Activated CD8-positive, alpha-beta memory T cell treated with anti-CD3 and anti-CD28 coated beads for 24 hours (primary cell): ENCODE measurements at places on chromosomes 6 and 20.
A peak's percentile ranks its signal among the peaks of the same experiment; 100 is the strongest.

GRCh38 chr20:31527266-31527665 is 13.0 kb downstream of the HM13 start:
- no peak for DNase-seq

DNA sequence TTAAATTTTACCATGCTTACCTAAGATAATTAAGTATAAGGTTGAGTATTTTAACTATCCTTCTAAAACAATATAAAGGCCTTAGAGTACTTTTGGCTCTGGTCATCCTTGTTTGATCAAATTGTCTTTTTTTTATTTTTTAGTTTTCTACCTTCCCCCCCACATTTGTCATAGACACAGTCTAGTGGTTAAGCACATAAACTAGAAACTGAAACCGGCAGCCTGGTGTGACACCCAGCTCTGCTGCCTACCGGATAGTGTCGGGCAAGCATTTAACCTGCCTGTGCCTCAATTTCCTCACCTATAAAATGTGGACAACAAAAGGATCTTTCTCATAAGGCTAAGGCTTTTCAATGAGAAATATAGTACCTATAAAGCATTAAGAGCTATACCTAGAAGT is 21.6 kb upstream of the TULP4 start:
- DNase-seq = peak; percentile 63

- DNase-seq = no peak
Observed at GRCh38 chr6:52475307-52475706, 55.2 kb downstream of the EFHC1 start.

DNA sequence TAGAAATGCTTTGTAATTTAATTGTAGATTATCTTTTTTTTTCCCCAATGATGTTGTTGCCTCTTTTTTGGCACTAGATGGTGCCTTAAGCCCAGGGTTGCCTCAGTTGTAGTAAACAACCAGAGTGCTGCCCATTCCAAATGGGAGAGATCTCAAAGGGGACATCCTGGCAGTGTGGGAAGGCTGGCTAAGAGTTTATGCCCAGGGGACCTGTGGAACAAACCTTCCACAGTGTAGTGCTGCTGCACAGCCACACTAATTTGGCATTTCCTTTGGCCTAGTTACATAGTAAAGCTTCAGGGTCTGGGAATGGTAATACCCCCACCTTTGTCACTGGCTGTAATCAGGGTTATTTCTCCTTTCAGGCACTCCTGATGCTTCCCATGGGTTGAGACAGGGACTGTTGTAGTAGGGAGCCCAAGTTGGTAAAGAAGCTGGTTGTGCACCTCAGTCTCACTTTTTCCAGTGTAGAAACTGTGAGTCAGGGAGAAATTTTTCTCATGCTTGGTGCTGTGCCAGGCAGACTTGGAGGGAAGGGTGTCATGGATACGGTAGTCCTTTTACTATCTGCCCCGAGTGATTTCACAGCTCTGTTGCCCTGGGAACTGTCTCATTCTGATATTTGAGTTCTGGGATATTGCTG is 177.8 kb upstream of the ECI2 start:
- no peak for DNase-seq

- no peak for DNase-seq
Observed at GRCh38 chr6:165684333-165684732, 21.3 kb upstream of the PDE10A start.

GRCh38 chr6:126252154-126252553 is 87.8 kb upstream of the CENPW start:
- DNase-seq = no peak

- DNase-seq = no peak
Observed at GRCh38 chr20:39605908-39606307, 643.8 kb downstream of the DHX35 start.
